ENCODE measurements at places on chromosomes 3 and 15. TPM values are rescaled to one million over a fixed set of nuclear protein-coding genes. Genes with fewer than 3 reads are reported as not detected.

Gene CLRN1
- total RNA-seq, result not detected

Gene SERINC4
- 0.30 TPM for total RNA-seq

Gene HESX1
- not detected for total RNA-seq

Gene SUSD5
- total RNA-seq, result 2.8 TPM

Gene ABHD6
- total RNA-seq, result 10.5 TPM

Gene KLHL25
- 4.5 TPM for total RNA-seq

Gene GCNT3
- total RNA-seq, result not detected

Gene RBP2
- total RNA-seq, result not detected

Gene TMEM212
- total RNA-seq, result not detected

Gene ST8SIA2
- total RNA-seq, result 3.1 TPM

Gene ADIPOQ
- total RNA-seq, result 19.3 TPM

Gene SHC4
- 1.5 TPM for total RNA-seq

Gene PLSCR2
- not detected for total RNA-seq

Gene SCG5
- total RNA-seq, result not detected

Gene ECE2
- total RNA-seq, result not detected

Gene SLC25A38
- 14.7 TPM for total RNA-seq

All from Right ventricle myocardium inferior (tissue), 1 donor.